ENCODE measurements at places on chromosomes 5 and 9.

GRCh38 chr5:151181818-151182523 lies 24.4 kb upstream of the ANXA6 start:
- no peak for DNase-seq

GRCh38 chr5:159539678-159540077 lies 209.4 kb upstream of the IL12B start:
- DNase-seq: no peak

DNA sequence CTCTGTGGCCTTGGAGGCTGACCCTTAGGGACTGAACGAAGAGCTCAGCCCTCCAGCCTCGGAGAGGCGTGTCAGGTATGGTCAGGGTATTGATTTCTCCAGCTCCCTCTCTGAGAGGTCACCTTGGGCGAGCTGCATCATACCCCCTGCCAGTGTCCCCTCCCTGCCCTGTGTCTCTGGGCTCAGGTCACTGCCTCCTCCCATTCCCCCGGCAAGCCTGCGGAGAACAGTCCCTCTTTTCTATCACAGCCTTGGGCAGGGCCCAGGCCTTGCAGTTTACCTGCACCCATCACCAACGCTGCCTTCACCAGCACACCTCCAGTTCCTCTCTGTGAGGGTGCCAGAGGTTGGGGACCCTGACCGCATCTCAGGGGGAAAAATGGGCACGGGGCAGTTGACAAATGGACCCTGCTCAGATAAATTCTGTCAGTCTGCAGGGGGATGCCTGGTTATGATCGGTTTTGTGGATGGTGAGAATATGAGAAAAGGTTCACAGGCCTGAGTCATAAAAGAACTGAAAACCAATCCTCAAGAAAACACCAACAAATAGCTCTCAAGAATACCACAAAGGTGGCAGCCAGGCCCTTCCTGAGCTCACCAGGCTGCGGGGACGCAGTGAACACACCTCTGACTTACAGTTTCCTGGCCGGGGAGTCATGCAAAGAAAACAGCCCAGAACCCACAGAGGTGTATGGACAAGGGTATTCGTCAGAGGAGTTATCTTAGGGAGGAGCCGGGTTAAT lies 24.7 kb upstream of the RXRA start:
- DNase-seq: no peak

DNA sequence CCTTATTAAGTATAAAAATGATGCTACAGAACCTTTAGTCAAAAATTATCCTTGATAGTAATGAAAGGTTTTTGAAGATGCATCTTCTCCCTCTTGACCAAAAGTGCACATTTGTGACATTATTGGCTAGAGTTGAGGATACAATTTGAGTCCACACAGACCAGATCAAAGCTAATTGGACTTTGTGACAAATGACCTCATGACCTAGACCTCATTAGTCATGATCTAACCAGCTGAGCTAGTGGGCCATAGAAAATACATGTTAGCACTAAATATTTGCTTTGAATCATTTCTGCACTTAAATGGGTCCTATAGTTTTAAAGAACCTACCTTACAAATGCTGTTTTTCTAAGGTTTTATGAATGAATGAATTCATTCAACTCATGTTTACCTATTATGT lies 182.1 kb downstream of the RFX3 start:
- DNase-seq: no peak

DNA sequence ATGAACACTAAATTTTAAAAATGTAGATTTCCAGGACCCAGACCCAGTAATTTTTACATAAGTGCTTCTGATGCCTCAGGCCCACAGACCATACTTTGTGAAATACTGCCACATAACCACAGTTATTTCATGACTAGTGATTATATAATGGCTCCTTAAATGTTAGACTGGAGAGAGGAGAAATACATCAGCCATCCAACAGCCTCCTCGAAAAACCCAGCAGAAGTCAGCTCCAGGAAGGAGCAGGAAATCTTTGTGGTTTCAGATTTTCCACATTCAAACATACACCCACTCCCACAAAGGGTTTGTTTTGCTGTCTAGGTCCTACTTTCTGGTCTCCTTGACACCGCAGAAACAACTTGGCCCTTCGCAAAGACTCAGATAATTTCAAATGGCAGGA lies 455.2 kb downstream of the DTWD2 start:
- DNase-seq: no peak

DNA sequence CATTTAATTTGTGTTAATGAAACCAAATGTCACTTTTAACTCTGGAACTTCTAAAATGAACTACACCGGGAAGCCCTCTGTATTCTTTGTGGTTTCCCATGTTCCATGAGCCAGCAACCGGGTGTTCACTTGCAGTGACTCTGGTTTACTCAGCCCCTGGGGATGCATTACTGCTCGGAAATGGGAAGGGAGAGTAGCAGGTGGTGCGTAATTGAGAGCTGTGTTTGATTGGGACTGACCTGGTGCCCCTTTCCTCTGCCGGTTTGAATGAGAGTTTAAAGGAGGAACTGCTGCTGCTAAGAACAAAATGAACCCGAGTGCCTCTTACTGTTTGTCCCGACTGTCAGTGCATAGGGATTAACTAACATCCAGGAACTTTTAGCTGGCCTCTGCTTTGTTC lies 100.1 kb upstream of the DHFR start:
- no peak for DNase-seq

Data from dorsolateral prefrontal cortex (tissue), 122 donors.